ENCODE measurements at places on chromosomes 16 and 17.

- no peak for DNase-seq
Observed at GRCh38 chr17:81011951-81012350, 20.3 kb downstream of the CHMP6 start.

DNA sequence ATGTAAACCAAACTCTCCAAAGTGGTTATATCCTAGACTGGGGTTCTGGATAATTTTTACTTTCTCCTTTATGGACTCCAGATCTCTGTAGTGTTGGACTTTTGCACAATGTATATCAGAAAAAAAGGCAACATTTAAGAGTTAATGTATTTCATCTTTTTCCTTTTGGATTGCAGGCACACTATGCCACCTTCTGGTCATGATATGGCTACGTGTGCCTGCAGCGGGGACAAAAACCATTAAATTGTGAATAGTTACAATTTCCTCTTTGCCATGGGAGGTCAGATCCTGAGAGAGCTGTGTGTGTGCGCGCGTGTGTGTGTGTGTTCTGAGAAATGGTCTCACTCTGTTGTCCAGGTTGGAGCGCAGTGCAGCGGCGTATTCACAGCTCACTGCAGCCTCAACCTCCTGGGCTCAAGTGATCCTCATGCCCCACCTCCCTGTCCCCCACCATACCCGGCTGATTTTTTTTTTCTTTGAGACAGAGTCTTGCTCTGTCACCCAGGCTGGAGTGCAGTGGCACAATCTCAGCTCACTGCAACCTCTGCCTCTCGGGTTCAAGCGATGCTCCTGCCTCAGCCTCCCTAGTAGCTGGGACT lies 4.3 kb upstream of the SGF29 start:
- DNase-seq = peak; percentile 75

DNA sequence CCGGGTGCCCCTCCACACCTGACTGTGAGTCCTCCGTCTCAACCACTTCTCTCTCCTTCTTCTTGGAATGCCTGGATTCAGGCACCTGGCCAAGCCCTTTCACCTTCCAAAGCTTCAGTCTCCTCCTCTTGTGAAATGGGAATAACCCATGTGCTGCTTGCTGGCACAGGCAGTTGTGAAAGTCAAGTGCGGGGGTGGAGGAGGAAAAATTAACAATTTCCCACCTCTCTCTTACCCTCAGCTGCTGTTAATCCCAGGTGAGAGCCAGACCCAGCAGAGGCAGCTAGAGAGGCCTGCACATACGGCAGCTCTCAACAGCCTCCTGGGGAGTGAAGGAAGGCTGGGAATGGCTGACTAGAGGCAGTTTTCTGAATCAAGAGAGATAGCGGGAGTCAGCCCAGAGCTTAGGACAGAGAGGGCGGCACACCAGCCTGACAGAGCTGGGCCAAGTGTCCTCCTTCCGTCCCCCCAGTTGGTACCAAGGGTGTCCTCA lies 77.9 kb upstream of the LGALS9 start:
- DNase-seq = no peak

GRCh38 chr17:17139972-17140589 lies 66.1 kb downstream of the PLD6 start:
- DNase-seq = no peak

- DNase-seq = no peak
Observed at GRCh38 chr17:79804856-79805696, 8.2 kb upstream of the CBX8 start.

DNA sequence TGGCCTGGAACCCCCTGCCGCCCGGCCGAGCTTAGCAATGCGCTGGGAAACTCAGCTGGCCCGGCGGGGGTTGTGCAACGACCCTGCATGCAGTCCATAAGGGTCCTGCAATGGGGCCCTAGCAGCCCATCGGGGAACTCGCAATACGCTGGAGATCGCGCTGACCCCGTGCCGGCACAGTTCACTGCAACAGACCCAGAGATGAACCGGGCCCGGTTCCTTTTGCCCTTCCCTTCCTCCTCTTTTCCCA lies 375 bp downstream of the SLC25A11 start:
- DNase-seq = no peak

GRCh38 chr17:59491353-59492090 lies 73.9 kb upstream of the DHX40 start:
- no peak for DNase-seq

DNA sequence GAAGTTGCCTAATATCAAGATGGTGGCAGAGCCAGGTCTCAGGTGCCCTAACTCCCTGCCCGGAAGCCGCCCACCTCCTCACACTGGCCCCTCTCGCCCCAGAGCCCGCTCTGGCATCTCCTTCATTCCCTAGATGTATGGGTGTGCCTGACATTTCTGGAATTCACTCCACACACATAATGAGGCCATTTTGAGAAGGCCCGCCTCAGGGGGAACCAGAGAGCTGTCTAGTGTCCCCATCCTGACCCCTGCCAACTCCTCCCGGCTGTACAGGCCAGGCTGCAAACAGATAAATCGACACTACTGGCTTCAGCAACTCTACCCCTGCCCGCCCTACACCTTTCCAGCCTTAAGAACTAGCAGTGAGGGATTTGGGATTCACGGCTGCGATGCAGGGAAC lies 7.7 kb downstream of the WNT3 start:
- no peak for DNase-seq

GRCh38 chr17:30942308-30943079 lies 20.7 kb downstream of the ADAP2 start:
- no peak for DNase-seq

DNA sequence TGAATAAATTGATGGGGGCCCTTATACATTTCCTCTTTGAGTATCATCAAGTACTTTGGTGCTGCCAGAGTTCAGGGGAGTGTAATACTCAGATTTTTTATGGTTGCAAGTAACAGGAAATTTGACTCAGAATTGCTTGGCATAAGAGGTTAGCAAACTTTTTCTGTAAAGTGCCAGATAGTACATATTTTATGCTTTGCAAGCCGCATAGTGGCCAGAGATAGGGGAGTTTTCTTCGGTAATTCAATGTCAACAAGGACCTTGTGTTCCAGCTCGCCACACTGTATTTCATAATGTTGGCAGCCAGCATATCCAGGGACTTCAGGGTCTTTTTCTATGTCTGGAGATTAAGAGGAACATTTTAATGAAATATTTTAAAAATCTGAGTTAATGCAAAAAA lies 51.0 kb upstream of the MARCHF10 start:
- no peak for DNase-seq

DNA sequence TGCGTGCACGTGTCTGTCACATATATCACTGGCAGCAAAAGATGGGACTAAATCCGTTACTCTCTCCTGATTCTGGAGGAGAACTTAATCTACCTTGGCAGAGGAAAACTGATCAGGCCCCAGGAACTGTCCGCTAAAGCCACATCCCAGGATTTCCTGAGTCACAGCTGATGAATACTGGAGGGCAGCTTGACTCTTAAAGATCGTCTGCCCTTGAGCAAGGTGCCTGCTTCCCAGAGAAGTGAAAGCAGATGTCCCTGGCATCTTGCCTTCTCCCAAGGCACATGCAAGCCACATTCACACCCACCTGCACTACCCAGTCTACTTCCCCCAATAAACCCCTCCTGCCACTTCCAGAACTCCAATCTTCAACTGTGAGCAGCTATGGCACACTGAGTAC lies 99.8 kb downstream of the CPPED1 start:
- no peak for DNase-seq

DNA sequence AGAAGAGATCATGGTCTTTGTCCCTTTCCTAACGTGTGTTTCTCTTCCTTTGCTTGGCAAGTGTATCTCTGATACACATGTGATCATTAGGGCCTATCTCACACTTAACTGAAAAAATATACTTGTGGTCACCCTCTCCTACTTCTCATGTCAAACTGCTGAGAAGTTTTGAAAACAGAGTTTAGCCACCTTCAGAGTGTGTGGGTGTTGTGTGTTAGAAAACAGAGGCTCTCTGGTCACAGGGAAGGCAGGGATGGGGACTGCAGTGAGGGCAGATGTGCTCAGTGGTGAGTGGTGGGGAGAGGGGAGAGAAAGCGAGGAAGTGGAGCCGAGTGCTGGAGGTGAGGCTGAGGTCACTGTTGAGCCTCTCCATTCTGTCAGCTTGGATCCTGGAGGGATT lies 29.4 kb downstream of the GRB7 start:
- no peak for DNase-seq

GRCh38 chr17:33292201-33292980 lies 704 bp downstream of the ASIC2 start:
- DNase-seq = no peak

GRCh38 chr16:51621610-51622009 lies 470.5 kb upstream of the SALL1 start:
- no peak for DNase-seq

DNA sequence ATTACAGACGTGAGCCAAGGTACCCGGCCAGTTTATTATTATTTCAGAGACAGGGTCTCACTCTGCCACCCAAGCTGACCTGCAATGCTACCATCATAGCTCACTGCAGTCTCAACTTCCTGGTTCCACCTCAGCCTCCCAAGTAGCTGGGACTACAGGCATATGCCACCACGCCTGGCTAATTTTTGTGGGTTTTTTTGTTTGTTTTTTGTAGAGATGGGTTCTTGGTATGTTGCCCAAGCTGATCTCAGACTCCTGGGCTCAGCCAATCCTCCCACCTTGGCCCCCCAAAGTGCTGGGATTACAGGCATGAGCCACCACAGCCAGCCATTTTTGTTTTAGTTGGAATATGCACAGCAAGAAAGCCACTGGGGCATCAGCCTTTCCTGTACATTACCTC lies 115.7 kb downstream of the MRM1 start:
- DNase-seq = no peak

DNA sequence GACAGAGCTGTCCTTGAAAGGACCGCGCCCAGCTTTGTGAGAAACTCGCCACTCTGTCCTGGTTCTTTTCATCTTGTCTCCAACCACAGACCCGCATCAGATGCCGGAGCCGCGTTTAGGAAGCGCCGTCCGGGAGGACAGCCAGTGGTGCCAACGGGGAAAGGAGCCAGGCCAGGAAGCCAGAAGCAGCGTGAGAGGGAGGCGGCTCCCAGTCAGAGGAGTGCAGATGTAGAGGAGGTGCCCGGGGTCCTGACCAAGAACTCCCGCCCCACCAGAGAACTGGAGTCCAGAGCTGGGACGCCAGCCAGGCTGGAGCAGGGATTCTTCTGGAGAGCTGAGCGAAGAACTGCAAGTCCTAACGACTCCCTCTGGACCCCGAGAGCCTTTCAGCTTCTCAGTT lies 49.3 kb upstream of the TNRC6C start:
- DNase-seq = no peak

DNA sequence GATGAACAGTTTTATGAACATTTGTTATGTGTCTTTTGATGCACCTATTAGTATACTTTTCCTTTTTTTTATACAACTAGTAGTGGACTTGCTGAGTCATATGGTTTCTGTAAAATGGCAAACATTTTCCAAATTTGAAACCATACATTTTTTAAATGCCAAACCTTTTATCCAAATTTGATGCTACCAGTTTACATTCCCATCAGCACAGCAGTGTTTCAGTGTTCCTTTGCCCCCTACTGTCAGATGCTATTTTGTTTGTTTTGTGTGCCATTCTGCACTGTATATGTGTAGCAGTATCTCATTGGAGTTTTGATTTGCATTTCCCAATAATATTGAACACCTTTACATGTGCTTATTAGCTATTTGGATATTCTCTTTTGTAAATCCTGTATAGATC lies 219.4 kb downstream of the TANC2 start:
- no peak for DNase-seq

DNA sequence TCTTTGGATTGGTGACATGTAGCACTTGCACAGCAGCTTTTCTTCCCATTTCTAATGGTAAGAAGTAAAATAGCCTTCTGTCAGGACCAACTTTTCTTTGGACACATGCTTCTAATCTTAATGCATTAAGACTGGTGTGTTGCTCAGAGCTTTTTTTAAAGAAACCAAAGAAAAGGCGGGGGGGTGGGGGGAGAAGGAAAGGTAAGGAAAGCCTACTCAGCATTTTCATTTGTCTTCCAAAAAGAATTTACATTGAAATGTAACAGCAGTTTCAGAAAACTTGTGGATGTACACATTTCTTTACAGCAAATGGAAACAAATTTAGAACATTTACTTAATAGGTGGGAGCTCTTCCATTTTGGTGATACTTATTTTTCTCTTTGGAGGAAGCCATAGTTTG lies 49.6 kb downstream of the NLK start:
- DNase-seq = no peak

DNA sequence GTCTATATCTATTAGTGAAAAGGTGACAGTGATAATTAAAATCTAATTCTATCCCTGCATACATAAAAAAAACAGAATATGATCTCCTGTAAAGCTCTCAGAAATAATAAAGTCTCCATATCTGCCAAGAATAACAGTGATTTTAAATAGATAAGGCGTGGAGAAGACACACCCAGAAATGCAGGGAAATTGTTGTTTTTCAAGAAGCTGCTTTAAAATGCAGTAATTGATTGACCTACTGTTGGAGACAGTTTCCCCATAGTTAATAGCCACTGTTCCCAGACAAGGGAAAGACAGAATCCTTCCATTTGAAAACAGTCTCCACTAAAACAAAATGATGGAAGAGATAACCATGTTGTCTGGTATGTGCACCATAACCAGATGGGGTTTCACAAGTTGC lies 571.5 kb upstream of the CDH5 start:
- no peak for DNase-seq

GRCh38 chr17:40317880-40318829 lies 9.2 kb downstream of the RARA start:
- DNase-seq = peak; percentile 93

GRCh38 chr16:4053301-4053845 lies 62.9 kb downstream of the ADCY9 start:
- DNase-seq = peak; percentile 98

DNA sequence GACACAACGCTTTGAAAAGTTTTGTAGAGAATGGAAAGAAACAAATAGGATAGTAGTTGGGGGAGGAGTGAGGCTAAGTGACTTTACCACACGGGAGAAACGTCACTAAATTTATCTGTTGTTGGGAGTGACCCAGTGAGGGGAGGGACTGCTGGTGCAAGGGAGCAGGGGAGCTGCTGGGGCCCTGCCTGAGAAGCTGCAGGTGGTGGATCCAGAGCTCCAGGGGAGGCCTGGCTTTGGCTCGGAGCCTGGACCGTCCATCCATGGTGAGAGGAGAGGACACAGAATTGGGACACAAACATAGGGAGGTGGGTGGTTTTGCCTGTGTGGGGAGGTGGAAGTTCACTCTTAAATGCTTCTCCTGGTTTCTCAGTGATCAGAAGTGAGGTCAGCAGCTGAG lies 107.6 kb downstream of the GOSR1 start:
- DNase-seq = no peak
